ENCODE measurements at places on chromosomes 6 and 20. TPM values are rescaled to one million over a fixed set of nuclear protein-coding genes. Genes with fewer than 3 reads are reported as not detected.

PCK1 gene
- polyA plus RNA-seq, result 0.42 TPM

TMC2 gene
- not detected for polyA plus RNA-seq

CFAP206 gene
- 0.19 TPM for polyA plus RNA-seq

MCHR2 gene
- not detected for polyA plus RNA-seq

- DNase-seq, result no peak
These were observed 308.5 kb downstream of the CLIC5 start for GRCh38 chr6:45707176-45707575.

- no peak for DNase-seq
These were observed 884.5 kb upstream of the GJE1 start for GRCh38 chr6:141248021-141248799.

DNA sequence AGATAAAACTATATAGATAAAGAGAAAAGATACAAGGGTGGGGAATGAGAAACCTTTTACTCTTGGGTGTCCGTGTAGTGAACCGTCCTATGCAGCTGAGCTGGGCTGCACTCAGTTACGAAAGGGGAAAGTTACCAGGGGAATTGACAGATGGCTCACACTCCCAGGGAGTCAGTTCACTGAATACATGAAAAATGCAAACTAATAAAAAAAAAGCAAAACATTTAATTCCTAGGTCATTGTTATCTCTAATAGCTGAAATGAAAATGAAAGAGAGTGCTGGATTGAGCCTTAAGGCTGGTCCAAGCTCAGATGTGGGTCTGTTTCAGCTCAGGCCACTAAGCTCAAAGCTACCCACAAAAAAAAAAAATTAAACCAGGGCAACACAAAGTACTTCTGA is 138.0 kb downstream of the THBS2 start:
- no peak for DNase-seq

DNA sequence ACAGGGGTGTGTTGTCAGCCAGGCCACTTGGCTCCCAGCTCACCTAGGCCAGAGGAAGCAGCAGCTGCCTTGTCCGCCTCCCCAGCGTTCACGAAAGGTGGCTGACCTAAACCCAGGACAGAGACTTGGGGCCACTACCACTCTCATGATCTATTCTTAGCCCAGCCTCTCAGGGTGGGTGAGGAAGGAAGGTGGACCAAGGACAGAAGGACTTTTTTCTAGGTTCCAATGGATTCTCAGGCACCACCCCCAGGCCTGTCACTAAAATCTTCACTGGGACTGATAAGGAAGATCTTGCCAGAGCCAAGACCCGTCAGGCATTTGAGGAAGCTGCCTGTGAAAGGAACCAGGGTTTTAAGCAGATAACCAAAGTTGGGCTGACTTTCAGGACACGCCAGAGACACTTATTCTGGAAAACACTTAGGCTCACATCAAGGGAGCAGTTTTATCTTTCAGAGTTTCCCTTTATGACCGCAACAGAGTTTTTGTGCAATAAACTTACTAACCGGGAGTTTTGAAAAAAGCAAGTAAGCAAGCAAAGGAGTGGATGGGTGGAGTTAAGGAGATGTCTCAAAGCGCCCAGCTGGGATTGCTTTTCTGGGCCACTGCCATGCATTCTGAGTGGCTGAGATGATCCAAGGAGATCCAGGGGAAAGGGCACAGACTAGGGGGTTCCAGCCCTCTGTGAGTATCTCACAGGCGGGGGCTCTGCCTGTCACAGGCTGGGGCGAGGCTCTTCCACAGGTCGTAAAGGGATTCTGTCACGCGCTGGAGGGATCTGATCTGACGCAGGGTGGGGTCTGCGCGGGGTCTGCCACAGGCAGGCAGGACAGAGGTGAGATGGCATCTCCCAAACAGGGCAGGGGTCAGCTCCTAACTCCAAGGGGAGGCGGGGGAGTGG is 989 bp downstream of the FITM2 start:
- no peak for DNase-seq

DNA sequence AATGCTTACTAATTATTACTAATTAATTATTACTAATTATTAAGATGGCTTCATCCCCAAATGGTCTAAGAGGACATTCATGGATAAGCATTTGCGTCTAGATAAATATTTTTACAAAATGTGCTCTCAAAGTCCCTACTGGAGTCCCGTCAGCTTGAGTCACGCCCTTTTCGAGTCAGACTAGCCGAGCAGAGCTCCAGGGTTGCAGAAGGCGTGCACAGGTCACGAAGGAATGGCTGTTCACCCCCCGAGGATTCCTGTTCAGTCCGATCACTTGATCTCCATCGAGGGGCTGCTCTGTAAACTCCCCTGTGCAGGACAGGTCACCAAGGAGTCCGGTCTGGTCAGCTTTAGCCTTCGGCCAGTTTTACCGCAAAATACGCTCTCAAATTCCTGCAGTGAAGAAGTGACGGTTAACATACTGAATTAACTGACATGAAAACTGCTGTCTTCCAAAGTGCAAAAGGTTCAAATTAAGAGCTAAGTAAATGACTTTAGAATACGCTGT is 19.9 kb downstream of the TCFL5 start:
- DNase-seq, result no peak

DNA sequence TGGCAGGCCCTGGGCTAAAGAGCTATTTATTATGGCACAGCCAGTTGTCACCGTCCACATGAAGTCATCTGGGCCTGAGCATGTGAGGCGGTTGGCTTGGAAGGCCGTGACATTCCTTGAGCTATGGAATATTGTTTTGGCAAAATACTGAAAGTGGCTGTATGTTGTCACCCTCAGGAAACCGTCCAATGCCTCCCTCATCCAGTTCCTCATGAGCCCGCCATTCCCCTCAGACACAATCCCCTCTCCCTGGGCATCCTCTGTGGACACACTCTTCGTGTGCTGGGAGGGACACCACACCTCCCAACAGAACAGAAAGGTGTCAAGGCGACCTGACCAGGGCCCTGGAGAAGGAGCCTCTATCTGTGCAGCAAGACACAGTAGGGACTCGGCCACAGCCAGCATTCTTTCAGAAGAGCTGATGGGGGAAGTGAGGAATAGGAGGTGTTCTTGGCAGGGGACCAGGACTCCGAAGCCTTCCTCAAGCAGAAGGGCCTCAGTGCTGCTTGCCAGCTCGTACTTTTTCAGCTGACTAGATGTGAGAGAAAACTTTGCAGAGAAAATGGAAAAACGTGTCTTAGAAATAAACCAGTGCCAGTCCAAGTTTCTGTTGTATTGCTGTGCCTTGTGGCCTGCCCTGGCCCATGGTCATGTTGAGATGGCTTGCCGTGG is 120.5 kb downstream of the SOD2 start:
- no peak for DNase-seq

- DNase-seq, result no peak
These were observed 193.4 kb downstream of the SYNDIG1 start for GRCh38 chr20:24662752-24663365.

DNA sequence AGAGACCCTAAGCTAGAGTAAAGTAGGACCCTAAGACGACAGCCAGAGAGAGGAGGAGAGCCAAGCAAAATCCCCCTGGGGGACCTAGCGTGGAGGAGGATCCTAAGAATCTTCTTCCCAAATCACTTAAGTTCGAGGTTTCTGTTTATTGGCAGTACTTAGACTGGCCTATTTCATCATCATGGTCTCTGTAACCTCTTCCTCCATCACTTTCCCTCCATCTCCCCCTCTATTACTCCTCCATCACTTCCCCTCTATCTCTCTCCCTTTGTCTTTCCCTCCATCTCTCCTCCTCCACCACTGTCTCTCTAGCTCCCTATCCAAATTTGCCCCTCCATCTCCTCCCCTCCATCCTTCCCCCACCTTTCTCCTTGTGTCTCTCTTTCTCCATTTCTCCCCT is 833.6 kb upstream of the FLRT3 start:
- no peak for DNase-seq

- DNase-seq, result peak; percentile 95
These were observed at the start of gene CNPY3 for GRCh38 chr6:42928986-42929820. CNPY3 (plus strand) TSS chr6:42929480; CDS start chr6:42929571, 91 bp downstream.

DNA sequence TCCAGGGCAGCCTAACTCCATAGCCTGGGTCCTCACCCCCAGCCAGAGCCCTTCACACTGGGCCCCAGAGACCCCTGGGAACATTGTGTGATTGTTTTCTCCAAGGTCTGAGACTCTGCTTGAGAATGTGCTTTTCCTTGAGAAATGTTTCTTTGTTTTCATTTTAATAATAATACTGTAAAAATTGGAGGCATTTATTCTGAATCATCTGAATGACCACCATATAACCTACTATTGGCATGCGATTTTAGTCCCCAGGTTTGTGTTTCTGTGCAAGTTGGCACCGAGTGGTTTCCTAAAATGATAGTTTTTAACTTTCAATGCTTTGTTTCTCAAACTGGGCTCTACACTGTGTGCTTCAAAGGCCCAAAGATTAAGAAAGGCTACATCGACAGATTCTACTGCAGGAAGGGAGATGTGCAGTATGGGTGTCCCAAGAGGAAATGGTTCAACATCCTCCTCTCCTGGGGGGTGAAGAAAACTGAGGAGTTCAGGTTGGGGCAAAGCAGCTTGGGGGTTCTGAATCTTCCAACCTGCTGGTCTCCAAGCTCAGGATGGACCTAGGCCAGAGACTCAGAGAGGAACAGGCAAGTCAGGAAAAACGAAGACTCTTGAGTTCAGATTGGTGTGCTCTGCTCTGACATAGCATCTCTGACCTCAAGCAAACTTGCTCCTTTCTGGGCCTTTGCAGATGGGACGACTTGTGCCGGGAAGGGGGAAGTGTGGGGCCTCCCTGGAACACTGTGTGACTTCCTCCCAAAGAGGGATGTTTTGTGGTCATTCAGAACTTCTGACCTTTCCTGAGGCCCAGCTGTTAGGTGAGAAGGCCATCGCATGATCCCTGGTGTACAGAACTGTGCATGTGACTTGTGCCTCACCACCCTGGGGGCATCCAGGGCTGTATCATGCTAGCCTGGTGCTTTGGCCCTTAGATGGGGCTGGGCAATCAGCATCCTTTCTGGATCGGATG is 31.0 kb downstream of the DAAM2 start:
- DNase-seq, result no peak

DNA sequence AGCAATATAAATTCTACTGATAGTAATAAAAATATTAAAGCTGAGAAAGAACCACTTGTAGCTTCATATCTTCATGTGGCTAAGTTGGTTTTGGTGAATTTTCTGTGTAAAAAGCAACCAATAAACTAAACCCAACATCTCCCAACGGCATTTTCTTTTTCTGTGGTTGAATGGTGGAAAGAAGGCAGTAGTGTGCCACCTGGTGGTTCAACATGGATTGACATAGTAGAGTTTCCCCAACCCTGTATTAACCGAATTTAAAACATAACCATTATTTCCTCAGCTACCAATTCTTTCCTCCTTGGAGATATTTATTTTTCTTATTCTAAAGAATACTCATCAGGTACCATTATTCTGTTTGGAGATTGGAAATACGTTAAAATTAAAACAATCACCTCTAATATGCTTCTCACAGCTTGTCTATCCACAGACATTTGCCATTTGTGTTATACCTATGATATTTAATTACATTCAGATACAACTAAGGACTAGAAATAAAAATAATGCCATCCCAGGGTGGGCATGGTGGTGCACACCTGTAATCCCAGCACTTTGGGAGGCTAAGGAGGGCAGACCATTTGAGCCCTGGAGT is 117.1 kb upstream of the EEF1E1 start:
- no peak for DNase-seq

- DNase-seq, result no peak
These were observed 110.5 kb upstream of the CDYL start for GRCh38 chr6:4665489-4666417.

DNA sequence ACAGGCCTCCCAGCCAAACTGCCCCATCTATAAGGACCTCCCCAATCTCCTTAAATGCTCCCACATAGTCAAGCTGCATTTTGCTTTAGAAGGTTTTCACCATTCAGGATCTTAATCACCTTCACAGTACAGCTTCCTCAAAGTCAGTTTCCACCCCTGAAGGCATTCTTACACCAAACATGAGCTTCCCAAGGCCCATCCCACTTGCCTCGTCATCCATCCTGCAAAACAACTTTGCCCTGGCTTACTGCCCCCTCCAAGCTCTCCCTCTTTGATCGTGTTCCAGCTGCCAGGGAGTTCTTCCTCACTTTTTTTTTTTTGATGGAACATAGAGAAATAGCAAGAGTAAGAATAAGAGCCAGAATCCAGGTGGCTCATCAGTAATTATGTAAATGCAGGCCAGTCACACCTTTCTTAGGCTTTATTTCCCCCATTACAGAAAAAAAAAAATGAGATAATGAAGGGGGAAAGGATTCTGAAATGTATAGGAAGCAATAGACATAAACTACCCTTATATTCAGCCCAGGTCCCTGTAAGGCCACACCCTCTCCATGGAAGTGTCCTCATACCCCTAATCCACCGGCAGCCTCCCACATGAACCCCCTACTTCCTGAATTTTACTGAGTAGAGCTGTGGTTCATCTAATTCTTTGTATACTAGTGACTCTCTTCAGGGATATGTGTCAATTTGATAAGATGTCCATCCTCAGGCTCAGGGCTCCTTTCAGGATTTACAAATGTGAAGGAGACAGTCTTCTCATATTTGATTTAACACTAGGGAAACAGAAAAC is 12.7 kb downstream of the TRIM27 start:
- DNase-seq, result no peak

DNA sequence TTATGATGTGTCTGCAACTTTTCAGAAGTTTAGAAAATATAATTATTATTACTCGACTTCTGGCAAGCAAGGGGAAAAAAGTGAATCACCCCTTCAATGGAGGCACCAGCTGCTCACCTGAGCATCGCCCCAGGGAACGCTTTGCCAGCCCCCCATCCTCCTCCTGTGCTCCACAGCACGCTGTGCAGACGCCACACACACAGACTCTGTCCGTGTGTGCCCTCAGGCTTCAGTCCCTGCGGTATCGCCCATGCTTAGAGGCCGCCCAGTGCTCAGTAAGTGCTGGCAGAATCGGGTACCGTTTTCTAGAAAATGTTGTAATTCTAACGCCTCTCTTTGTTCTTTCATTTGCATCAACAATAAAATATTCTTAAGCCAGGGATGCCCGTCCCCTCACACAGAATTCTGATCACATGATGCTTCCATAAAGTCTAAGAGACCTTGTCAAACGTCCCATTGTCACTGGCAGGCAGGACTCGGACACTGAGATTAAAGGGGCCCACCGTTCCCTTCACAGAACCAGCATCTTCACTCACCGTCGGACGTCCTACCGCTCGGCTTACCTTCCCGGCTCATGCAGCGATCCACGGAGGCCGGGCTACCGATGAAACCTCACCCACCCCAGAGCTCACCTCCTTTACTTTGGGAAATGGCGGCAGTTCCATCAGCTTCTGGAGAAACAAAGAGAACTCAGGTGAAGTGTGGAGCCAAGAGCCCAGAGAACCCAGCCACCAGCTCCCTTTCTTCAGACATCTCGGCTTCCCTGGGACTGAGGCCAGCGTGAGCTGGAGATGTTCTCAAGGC is 105.5 kb downstream of the DLL1 start:
- no peak for DNase-seq

GRCh38 chr20:63567386-63568169 is 6.5 kb downstream of the HELZ2 start:
- DNase-seq, result no peak

- peak; percentile 38 for DNase-seq
These were observed 217.3 kb upstream of the RREB1 start for GRCh38 chr6:6890400-6890858.

DNA sequence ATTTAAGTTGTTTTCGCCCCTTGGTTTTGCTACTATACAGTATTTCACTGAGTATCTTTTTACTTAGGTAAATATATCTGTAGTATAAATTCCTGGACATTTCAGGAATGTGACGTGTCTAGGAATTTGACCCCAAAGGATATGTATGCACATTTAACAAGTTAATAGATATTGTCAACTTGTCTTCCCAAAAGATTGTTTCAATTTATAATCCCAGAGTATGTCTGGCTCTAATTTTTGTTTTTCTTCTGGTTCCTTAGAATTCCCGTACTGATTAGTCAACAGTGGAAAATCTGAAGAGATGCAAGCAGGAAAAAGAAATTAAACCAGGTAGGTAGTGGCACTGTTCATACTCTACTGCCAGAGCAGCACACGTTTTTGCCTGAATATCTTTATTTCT is 7.2 kb downstream of the PKIG start:
- no peak for DNase-seq
